ENCODE measurements at places on chromosomes 1 and 21.

DNA sequence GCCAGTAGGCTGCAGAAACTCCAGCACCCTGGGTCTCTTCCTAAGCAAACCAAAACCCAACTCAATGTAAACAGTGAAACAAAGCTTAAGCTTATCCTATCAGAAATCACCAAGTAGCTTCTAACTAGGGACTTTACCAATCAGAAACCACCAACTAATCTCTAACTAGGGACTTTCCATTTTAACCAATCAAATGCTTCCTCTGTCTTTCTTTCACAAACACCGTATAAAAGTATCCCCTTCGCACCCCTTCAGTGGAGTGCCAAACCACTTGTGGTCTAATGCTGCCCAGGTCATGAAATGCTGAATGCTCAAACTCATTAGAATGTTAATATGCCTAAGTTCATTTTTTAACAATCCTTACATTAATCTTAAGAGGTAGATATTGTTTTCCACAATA lies 250.5 kb upstream of the DUSP10 start:
- DNase-seq = no peak

DNA sequence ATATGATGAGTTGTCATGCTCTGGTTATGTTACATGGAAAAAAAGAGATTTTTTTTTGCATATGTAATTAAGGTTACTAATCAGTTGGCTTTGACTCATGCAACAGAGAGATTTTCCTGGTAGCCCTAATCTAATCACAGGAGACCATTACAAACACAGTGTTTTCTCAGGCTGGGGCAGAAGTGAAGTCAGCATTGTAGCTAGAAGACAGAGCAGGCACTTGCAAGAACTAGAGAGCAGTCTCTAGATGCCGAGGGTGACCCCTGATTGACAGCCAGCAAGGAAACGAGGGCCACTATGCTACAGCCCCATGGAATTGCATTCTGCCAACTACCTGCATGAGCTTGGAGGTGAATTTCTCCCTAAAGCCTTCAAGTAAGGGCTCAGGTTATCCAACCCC lies 151.3 kb downstream of the RUNX1 start:
- no peak for DNase-seq

GRCh38 chr1:26220199-26220912 lies 13.6 kb upstream of the CEP85 start:
- peak; percentile 46 for DNase-seq

DNA sequence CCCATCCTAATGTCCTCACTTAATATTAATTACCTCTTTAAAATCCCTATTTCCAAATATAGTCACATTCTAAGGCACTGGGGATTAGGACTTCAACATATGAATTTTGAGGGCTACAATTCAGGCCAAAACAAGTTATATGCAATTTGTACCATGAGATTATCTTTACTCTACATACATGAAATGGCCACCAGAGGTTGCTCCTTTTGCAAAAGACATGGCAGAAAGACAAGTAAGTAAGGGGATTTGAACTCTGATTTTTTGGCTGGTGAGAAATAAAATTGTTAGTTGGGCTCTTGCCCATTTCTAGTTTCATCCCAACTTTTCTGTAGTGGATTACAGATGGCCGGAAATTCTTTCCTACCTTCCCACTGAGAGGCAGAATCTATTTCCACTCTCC lies 4.8 kb upstream of the ALG6 start:
- DNase-seq = no peak

Measured in upper lobe of left lung (tissue), 6 donors.